ENCODE measurements at places on chromosomes 12 and 14. TPM values are rescaled to one million over a fixed set of nuclear protein-coding genes. Genes with fewer than 3 reads are reported as not detected.

- DNase-seq = no peak
- no peak overlapping the region for H3K27ac ChIP-seq
- H3K27me3 ChIP-seq = peaks cover 5% of the 10 kb centered on the region
- no peaks in the 10 kb centered on the region for H3K4me1 ChIP-seq
- no peaks in the 10 kb centered on the region for H3K36me3 ChIP-seq
These were observed 99.8 kb upstream of the SEL1L start for GRCh38 chr14:81633496-81633895.

GRCh38 chr12:79453820-79454219 lies 236.9 kb downstream of the PAWR start:
- no peaks in the 10 kb centered on the region for H3K27me3 ChIP-seq
- no peak overlapping the region for H3K27ac ChIP-seq
- H3K36me3 ChIP-seq = no peaks in the 10 kb centered on the region
- H3K4me3 ChIP-seq = no peak overlapping the region
- no peaks in the 10 kb centered on the region for H3K4me1 ChIP-seq

DNA sequence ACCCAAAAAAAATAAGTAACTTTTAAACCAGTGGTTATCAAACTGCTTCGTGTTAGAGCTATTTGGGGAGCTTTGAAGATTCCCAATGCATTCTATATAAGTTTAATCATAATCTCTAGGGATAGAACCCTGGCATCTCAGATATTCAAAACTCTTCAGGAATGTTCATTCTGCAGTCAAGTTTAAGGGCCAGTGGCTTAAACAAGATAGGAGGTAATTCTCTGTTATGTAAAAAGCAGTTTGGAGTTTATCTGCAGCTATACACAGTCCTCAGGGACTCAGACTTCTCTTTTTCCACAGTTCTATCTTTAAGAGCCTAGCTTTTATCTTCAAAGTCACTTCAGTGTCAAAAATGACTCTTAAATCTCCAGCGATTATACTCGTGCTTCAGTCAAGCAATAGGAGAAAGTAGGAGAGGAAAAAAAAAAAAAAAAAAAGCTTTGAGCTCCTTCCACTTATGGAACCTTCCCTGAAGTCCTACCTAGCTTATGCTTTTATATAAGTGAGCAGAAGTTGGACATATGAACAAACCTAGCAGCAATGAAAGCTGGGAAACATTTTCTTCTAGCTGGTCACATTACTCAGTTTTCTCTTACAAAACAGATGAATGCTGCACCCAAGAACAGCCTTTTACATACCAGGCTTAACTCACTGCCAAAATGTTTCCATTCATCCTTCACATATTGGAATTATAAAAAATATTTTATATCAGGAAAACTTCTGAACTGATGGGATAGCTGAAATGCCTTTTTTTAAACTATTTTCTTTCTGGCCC lies 302.8 kb downstream of the FSCB start:
- H3K27ac ChIP-seq = no peak overlapping the region
- no peaks in the 10 kb centered on the region for H3K36me3 ChIP-seq
- H3K4me1 ChIP-seq = no peaks in the 10 kb centered on the region
- DNase-seq = no peak
- H3K27me3 ChIP-seq = no peaks in the 10 kb centered on the region
- H3K4me3 ChIP-seq = no peak overlapping the region

- H3K36me3 ChIP-seq = no peaks in the 10 kb centered on the region
- H3K27ac ChIP-seq = peak overlapping the region; percentile 44
- DNase-seq = no peak
- H3K27me3 ChIP-seq = no peaks in the 10 kb centered on the region
- H3K4me3 ChIP-seq = no peak overlapping the region
- peaks cover 36% of the 10 kb centered on the region for H3K4me1 ChIP-seq
These were observed 62.9 kb downstream of the SAMD4A start for GRCh38 chr14:54629635-54630360.

DNA sequence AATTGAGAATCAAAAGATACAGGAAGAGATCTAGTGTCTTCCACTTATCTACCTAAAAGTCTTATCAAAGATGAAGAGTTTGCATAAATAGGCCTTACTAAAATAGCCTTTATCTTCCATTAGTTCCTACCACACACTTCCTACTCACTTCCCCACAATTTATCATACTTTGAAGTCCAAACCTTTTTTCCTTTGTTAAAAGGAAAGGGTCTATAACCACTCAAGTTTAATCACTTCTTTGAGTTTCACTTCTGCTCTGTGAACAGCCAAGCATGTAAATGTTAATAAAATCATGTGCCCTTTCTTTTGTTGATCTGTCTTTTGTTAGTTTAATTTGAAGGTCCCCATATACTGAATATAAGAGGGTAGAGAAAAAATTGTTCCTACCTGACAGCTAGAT lies 114.5 kb downstream of the PHLDA1 start:
- H3K27ac ChIP-seq = peak overlapping the region; percentile 75
- peaks cover 1% of the 10 kb centered on the region for H3K36me3 ChIP-seq
- peaks cover 32% of the 10 kb centered on the region for H3K4me1 ChIP-seq
- DNase-seq = no peak
- no peak overlapping the region for H3K4me3 ChIP-seq
- no peaks in the 10 kb centered on the region for H3K27me3 ChIP-seq

GRCh38 chr14:37413504-37414003 lies 181.5 kb downstream of the FOXA1 start:
- no peaks in the 10 kb centered on the region for H3K36me3 ChIP-seq
- no peak overlapping the region for H3K4me3 ChIP-seq
- DNase-seq = no peak
- no peaks in the 10 kb centered on the region for H3K4me1 ChIP-seq
- no peaks in the 10 kb centered on the region for H3K27me3 ChIP-seq

DNA sequence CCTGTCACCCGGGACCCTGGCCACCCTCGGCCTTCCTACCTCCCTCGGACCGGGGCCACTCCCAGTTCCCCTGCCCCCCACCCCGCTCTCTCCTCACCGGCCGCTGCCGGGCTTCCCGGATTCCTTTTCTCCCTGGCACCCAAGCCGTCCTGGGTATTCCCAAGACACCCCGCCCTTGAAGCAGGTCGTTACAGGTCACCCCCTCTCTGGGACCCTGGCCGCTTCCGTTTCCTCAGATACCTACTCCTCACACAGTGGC lies 493 bp downstream of the NUMB start:
- DNase-seq = no peak
- peaks cover 4% of the 10 kb centered on the region for H3K36me3 ChIP-seq
- no peaks in the 10 kb centered on the region for H3K27me3 ChIP-seq

GRCh38 chr14:72613975-72614319 lies 280.0 kb downstream of the DPF3 start:
- no peak overlapping the region for H3K4me3 ChIP-seq
- no peak for DNase-seq
- H3K27ac ChIP-seq = no peak overlapping the region
- H3K4me1 ChIP-seq = no peaks in the 10 kb centered on the region
- H3K36me3 ChIP-seq = no peaks in the 10 kb centered on the region

- H3K36me3 ChIP-seq = no peaks in the 10 kb centered on the region
- H3K27me3 ChIP-seq = no peaks in the 10 kb centered on the region
- no peaks in the 10 kb centered on the region for H3K4me1 ChIP-seq
- no peak overlapping the region for H3K27ac ChIP-seq
- no peak for DNase-seq
These were observed 10.6 kb upstream of the ART4 start for GRCh38 chr12:14853961-14854360.

DNA sequence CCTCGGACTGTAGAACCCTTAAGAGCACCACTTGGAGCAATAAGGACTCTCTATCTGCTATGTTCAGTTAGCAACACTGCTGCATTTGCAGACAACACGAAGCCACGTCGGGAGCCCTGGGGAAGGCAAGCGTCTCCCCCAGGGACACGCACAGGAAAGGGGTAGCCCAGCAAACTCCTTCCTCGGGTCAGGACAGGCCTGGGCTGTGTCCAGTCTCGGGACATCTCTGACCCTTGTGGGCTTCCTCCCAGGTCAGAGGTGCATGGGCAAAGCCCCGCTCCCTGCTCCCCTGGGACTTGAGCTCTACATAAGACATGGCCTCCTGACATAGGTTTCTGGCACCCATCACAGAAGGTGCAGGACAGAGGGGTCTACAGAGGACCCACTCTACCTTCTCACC lies 119.5 kb downstream of the PIWIL1 start:
- DNase-seq = no peak
- no peaks in the 10 kb centered on the region for H3K4me1 ChIP-seq
- H3K27ac ChIP-seq = no peak overlapping the region
- H3K27me3 ChIP-seq = no peaks in the 10 kb centered on the region
- H3K4me3 ChIP-seq = no peak overlapping the region

DNA sequence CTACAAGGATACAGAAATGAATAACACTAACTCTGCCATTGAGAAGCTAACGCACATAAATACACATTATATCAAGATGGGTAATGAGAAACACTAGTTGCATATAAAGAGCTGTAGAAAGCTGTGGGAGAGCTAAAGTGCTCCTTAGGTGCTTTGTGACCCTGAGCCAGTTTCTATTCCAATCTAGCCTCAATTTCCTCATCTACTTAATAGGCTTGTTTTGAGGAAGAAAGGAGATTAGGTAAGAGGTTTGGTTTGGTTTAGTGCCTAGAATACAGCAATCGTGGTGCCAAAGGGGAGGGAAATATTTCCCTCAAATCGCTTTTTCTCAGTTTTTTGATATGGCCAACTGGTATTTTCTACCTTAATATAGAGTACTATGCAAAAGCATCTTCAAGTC lies 994 bp downstream of the SRP54 start:
- H3K4me3 ChIP-seq = no peak overlapping the region
- no peak for DNase-seq
- no peak overlapping the region for H3K27ac ChIP-seq
- peaks cover 14% of the 10 kb centered on the region for H3K4me1 ChIP-seq

DNA sequence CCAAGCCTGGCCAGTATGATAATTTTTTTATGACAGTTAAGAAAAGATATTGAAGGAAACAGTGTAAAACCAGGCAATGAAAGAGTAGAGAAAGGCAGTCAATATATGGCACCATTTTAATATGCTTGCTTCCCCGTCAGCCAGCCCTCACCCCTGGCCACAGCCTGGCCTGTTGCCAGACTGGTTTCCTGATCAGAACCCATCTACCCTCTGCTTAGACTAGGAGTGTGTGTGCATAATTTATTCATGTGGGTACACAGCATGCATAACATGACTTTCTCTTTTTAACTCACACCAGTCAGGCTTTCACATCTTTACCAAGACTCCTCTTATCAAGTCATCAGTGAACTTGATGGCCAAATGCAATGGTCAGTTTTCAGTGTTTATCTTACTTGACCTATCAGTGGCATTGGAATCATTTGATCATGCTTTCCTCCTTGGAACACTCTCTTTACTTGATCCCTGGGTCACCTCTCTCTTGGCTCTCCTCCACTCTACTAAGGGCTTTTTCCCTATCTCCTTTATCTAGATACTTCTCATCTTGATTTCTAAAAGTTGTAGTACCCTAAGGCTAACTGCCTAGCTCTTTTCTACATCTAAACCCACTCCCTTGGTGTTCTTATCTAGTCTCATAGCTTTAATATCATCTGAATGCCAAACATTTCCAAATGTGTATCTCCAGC lies 10.0 kb upstream of the GPR19 start:
- no peak overlapping the region for H3K4me3 ChIP-seq
- no peak overlapping the region for H3K27ac ChIP-seq
- H3K36me3 ChIP-seq = no peaks in the 10 kb centered on the region
- peak; percentile 72 for DNase-seq
- H3K27me3 ChIP-seq = no peaks in the 10 kb centered on the region
- peaks cover 22% of the 10 kb centered on the region for H3K4me1 ChIP-seq

GRCh38 chr14:77914073-77914721 lies 114.3 kb downstream of the ADCK1 start:
- DNase-seq = no peak
- no peak overlapping the region for H3K4me3 ChIP-seq
- no peaks in the 10 kb centered on the region for H3K27me3 ChIP-seq

DNA sequence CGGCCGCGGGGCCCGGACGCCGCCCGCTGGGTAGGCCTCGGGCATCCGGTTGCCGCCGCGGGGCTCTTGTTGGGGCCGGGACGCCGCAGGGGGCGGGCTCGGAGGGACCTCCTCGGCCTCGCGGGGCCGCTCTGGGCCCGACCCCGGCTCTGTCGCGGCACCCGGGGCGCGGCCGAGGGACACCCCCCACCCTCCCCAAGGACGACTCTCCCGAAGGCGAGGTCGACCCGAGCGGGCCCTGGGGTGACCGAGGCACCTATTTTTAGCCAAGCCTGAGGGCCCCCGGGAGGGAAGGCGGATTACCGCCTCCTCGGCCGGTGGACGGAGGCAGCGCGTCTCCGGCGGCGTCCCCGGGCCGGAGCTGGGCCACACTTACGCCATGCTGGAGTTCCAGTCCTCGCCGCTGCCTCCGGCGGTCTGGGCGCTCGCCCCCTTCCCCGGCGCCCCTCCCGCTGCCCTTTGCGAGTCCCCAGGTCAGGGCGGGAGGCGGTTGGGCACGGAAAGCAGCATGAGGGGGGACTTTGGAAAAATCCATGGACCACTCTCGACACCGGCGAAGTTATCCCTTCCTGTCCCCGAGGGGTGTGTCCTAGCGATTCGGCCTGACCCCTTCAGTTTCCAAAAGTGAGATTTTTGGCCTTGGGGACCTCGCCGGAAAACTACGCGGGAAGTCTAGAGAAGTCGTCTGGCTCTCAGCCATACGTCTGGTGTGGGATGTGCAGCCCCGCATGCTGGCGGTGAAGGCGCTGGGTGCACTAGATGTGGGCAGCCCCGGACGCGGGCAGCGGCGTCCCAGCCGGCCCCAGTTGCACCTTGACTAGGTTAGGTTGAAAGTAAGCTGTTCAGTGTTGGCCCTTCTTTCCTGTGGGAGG lies 699 bp downstream of the KTN1 start:
- peaks cover 28% of the 10 kb centered on the region for H3K4me1 ChIP-seq
- no peaks in the 10 kb centered on the region for H3K27me3 ChIP-seq
- peaks cover 3% of the 10 kb centered on the region for H3K36me3 ChIP-seq
- H3K27ac ChIP-seq = peak overlapping the region; percentile 66
- peak; percentile 65 for DNase-seq

- H3K4me1 ChIP-seq = no peaks in the 10 kb centered on the region
- no peak overlapping the region for H3K27ac ChIP-seq
- no peak overlapping the region for H3K4me3 ChIP-seq
These were observed 1122.7 kb upstream of the ATXN7L3B start for GRCh38 chr12:73414926-73415325.

DNA sequence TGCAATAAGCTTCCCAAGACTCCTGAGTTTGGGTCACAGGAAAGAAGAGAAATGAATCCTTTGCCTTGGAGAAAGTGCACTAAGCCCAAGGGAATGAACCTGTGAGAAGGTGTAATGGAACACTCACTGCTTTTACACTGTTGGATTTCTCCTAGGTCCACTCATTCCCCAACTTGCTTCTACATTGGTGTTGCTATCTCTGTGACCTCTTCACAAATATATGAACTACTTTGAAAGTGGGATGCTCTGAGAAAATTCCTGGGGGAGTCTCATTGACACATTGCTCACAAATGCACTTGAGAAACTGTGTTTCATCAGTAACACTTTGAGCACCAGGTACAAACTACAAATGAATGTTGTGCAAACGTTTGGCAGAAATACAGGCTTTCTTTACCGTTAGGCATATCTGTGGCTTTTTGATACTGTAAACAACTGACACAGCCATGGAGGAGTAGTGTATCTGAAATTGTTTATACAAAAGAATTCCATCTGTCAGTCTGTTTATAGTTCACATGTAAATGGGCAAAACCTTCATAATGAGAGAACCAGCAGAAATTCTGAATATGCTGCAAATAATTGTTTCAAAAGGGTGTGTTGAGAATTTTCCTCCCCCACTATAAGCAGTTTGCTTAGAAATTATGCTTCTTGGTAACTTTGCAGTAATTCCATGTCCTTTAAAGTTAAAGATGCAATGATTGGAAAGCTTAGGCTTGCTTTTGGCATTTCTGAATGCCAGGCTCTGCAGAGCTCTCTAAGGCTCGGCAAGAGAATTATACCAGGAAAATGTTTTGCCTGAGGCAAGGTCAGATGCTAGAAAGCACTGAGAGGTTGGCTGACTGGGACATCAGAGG lies 348.5 kb upstream of the DDHD1 start:
- H3K36me3 ChIP-seq = no peaks in the 10 kb centered on the region
- no peaks in the 10 kb centered on the region for H3K4me1 ChIP-seq
- no peak overlapping the region for H3K27ac ChIP-seq

The EFS gene
- not detected for total RNA-seq

The ANO4 gene
- not detected for total RNA-seq

The ABHD12B gene
- not detected for total RNA-seq

The SPRYD4 gene
- total RNA-seq = 3.3 TPM

Data from activated CD8-positive, alpha-beta T cell treated with anti-CD3 and anti-CD28 coated beads for 36 hours (primary cell).